ENCODE measurements at places on chromosomes 2 and 18.

- no peak for DNase-seq
Measured at GRCh38 chr2:72815655-72816278, 10.1 kb downstream of the EXOC6B start.

GRCh38 chr2:127560931-127561280 is 25.4 kb downstream of the MYO7B start:
- no peak for DNase-seq

DNA sequence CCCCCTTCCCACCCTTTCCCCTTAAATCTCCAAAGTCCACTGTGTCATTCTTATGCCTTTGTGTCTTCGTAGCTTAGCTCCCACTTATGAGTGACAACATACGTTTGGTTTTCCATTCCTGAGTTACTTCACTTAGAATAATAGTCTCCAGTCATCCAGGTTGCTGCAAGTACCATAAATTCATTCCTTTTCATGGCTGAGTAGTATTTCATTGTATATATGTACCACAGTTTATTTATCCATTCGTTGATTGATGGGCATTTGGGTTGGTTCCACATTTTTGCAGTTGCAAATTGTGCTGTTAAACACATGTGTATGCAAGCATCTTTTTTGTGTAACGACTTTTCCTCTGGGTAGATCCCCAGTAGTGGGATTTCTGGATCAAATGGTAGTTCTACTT is 14.5 kb upstream of the ZNF638 start:
- DNase-seq = no peak

- no peak for DNase-seq
Measured at GRCh38 chr2:41806286-41806685, 241.5 kb upstream of the PKDCC start.

GRCh38 chr2:12335131-12335530 is 381.6 kb upstream of the TRIB2 start:
- DNase-seq = no peak

- no peak for DNase-seq
Measured at GRCh38 chr2:202932425-202933138, 20.5 kb downstream of the CARF start.

DNA sequence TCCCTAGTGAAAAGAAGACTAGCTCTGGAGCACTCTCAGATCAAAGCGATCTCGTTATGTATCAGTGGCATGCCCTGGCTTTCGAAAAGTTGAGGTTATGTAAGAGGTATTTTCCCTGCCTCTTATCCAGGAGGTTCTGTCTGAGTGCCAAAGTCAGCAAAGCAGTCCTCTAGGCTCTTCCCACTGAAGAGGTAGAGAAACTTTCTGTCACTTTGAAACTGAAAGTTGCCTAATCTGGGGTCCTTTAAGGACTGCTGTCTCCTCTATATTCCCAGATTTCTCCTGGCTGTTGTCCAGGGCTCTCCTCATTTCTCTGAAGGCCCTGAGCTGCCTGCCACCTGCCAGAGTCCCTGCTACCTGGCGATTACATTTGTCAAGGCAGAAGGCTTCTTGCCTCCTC is 96.3 kb downstream of the B3GNT2 start:
- peak; percentile 46 for DNase-seq

DNA sequence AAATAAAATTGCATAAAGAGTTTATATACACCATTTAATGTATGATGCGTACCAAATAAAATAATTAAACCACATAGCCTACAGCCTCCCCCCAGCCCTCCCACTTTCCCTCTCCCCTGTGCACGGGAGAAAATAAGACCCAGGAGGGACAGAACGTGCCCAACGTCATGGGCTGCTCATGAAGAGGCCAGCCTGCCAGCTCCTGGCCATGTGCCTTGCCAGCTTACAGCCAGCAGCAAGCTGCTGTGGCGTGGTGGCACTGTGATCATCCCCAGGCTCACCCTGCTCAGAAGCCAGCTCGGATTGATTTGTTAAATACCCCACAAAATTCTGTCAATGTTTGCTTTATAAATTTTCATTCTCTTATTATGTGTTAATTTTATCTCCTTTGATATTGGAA is 7.6 kb downstream of the GPR148 start:
- DNase-seq = no peak
